ENCODE measurements at places on chromosomes 12 and 14. TPM values are rescaled to one million over a fixed set of nuclear protein-coding genes. Genes with fewer than 3 reads are reported as not detected.

DNA sequence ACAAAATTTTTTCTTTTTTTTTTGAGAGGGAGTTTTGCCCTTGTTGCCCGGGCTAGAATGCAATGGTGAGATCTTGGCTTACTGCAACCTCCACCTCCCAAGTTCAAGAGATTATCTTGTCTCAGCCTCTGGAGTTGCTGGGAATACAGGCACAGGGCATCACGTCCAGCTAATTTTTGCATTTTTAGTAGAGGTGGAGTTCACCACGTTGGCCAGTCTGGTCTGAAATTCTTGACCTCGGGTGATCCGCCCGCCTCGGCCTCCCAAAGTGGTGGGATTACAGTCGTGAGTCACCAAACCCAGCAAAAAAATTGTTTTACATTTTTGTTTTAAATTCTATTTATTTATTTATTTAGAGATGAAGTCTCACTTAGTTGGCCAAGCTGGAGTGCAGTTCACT lies 4.7 kb upstream of the SLC2A14 start:
- no peak overlapping the region for H3K4me3 ChIP-seq
- H3K27ac ChIP-seq = no peak overlapping the region
- no peaks in the 10 kb centered on the region for H3K4me1 ChIP-seq
- H3K36me3 ChIP-seq = no peaks in the 10 kb centered on the region
- no peak for DNase-seq
- H3K27me3 ChIP-seq = no peaks in the 10 kb centered on the region

- no peak overlapping the region for H3K4me3 ChIP-seq
- no peak for DNase-seq
- H3K36me3 ChIP-seq = no peaks in the 10 kb centered on the region
- H3K27me3 ChIP-seq = no peaks in the 10 kb centered on the region
- H3K27ac ChIP-seq = no peak overlapping the region
- H3K4me1 ChIP-seq = no peaks in the 10 kb centered on the region
These were observed 991.4 kb downstream of the NRXN3 start for GRCh38 chr14:79161571-79161970.

DNA sequence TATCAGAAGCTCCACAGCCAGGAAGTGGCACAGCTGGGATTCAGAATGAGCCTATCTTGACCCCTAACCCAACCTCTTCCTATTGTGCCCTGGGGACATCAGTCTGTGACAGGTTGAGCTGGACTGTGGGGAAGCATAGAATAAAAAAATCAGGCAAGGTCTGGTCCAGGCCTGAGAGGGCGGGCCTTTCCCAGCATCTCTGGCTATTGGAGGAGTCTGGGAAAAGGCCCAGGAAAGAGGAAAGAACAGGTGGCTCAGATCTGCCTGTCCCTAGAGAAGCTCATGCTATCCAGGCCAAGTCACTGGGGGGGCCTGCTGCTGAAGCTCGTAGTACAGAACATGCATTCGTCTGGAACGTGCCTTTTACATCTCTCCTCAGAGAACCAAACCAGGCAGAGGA lies 100.5 kb downstream of the PPM1H start:
- no peak overlapping the region for H3K27ac ChIP-seq
- no peaks in the 10 kb centered on the region for H3K36me3 ChIP-seq
- no peaks in the 10 kb centered on the region for H3K27me3 ChIP-seq
- H3K4me3 ChIP-seq = no peak overlapping the region
- DNase-seq = no peak

GRCh38 chr14:75393794-75394193 lies 34.0 kb upstream of the JDP2 start:
- H3K36me3 ChIP-seq = no peaks in the 10 kb centered on the region
- H3K27me3 ChIP-seq = no peaks in the 10 kb centered on the region
- no peak for DNase-seq
- no peak overlapping the region for H3K4me3 ChIP-seq
- H3K27ac ChIP-seq = no peak overlapping the region

DNA sequence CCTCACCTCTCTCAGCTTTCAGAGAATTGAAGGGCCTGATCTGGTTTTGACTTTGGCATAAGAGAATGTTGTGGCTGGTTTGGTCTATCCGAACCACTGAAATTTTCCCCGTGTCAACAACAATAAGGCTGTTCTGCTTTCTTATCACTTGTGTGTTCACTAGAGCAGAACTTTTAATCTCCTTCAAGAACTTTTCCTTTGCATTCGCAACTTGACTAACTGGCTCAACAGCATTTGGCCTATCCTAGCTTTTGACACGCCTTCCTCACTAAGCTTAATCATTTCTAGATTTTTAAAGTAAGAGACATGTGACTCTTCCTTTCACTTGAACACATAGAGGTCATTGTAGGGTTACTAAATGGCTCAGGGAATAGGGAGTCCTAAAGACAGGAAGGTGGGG lies 25.9 kb upstream of the EDDM3A start:
- H3K27me3 ChIP-seq = no peaks in the 10 kb centered on the region
- H3K4me1 ChIP-seq = no peaks in the 10 kb centered on the region
- H3K27ac ChIP-seq = no peak overlapping the region
- H3K4me3 ChIP-seq = no peak overlapping the region
- H3K36me3 ChIP-seq = no peaks in the 10 kb centered on the region
- no peak for DNase-seq

DNA sequence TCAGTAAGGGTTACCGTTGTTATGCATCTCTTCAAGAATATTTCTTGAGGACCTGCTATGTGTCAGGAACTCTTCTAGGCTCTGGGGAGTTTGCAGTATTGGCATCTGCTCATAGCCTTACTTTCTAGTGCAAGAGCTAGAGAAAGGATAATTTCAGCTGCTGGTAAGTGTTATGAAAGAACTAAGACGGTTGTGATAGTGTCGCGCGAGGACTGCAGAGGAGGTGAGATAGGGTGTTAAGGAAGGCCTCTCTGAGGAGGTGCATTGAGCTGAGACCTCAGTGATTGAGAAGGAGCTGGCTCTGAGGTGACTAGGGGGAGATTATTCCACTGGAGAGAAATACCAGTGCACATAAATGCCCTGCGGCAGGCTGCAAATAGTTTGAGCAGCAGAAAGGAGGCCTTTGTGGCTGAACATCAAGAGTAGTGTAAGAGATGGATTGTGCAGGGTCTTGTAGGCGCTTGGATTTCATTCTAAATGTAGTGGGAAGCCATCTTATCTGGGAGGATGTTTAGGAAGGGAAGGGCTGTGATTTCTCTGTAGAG lies 824 bp downstream of the DDX55 start:
- peaks cover 8% of the 10 kb centered on the region for H3K4me1 ChIP-seq
- no peak for DNase-seq
- H3K27ac ChIP-seq = peak overlapping the region; percentile 94

GRCh38 chr12:5923043-5923605 lies 21.9 kb downstream of the ANO2 start:
- no peak overlapping the region for H3K4me3 ChIP-seq
- H3K4me1 ChIP-seq = no peaks in the 10 kb centered on the region
- DNase-seq = no peak
- no peak overlapping the region for H3K27ac ChIP-seq
- H3K36me3 ChIP-seq = no peaks in the 10 kb centered on the region

- H3K4me1 ChIP-seq = no peaks in the 10 kb centered on the region
- H3K4me3 ChIP-seq = no peak overlapping the region
- DNase-seq = no peak
These were observed 503.7 kb downstream of the NRXN3 start for GRCh38 chr14:78673845-78674244.

GRCh38 chr12:52543985-52544883 lies 8.7 kb downstream of the KRT71 start:
- no peaks in the 10 kb centered on the region for H3K4me1 ChIP-seq
- no peak for DNase-seq
- H3K27me3 ChIP-seq = no peaks in the 10 kb centered on the region
- no peak overlapping the region for H3K4me3 ChIP-seq
- peak overlapping the region; percentile 43 for H3K27ac ChIP-seq
- H3K36me3 ChIP-seq = no peaks in the 10 kb centered on the region

- DNase-seq = no peak
- no peaks in the 10 kb centered on the region for H3K27me3 ChIP-seq
- no peaks in the 10 kb centered on the region for H3K4me1 ChIP-seq
- no peaks in the 10 kb centered on the region for H3K36me3 ChIP-seq
- no peak overlapping the region for H3K27ac ChIP-seq
- H3K4me3 ChIP-seq = no peak overlapping the region
These were observed 70.8 kb upstream of the TMCC3 start for GRCh38 chr12:94721173-94721572.

DNA sequence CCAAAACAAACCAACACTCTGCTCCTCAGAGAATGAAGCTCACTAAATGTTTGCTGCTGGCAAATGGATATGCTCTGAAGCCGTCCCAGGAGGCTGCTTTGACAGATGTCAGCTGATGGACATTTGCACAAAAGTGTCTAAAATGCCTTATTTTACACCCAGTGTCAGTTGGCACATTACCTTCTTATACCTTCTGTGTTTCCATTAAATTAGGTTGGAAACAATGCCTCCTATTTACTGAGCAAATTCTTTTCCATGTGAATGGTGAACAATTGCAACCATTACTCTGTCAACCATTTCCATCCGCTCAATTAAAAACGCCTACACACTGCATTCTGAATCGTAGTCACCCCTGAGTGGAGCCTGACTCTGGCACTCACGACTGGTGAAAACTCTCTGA lies 1679.9 kb upstream of the FLRT2 start:
- H3K4me3 ChIP-seq = no peak overlapping the region
- DNase-seq = no peak
- no peaks in the 10 kb centered on the region for H3K36me3 ChIP-seq
- H3K27me3 ChIP-seq = no peaks in the 10 kb centered on the region

GRCh38 chr12:114701104-114701414 lies 17.1 kb upstream of the TBX3 start:
- no peaks in the 10 kb centered on the region for H3K36me3 ChIP-seq
- no peak for DNase-seq
- H3K4me3 ChIP-seq = no peak overlapping the region
- H3K27me3 ChIP-seq = no peaks in the 10 kb centered on the region
- no peaks in the 10 kb centered on the region for H3K4me1 ChIP-seq

DNA sequence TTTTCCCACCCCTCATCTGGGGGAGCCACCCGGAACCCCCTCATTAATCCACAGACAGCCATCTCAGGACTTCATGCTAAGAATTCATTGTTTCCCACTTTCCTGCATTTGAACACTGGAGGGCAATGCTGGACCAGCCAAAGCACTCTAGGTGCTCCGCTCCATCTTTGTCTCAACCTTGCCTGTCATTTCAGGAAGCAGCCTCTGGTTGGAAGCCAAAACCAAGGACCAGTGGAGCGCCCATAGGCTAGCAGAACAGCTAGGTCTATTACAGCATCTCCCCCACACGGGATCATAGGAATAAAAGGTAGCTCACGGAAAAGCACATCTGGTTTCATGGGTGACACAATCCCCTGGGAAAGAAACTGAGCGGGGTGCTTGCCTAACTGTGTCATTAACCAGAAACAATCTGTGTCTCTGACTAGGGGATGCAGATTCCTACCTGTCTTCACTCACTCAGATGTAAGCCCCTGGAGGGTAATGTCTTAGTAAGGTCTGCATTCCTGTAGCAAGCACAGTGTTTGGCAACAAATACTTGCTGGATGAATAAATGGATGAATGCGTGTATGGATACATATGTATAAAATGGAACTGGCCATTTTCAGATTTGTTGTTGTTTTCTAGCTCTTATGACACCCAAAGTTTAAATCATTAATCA lies 197.0 kb downstream of the DAD1 start:
- peak; percentile 39 for DNase-seq
- no peaks in the 10 kb centered on the region for H3K36me3 ChIP-seq
- no peak overlapping the region for H3K27ac ChIP-seq
- no peaks in the 10 kb centered on the region for H3K4me1 ChIP-seq
- no peak overlapping the region for H3K4me3 ChIP-seq

DNA sequence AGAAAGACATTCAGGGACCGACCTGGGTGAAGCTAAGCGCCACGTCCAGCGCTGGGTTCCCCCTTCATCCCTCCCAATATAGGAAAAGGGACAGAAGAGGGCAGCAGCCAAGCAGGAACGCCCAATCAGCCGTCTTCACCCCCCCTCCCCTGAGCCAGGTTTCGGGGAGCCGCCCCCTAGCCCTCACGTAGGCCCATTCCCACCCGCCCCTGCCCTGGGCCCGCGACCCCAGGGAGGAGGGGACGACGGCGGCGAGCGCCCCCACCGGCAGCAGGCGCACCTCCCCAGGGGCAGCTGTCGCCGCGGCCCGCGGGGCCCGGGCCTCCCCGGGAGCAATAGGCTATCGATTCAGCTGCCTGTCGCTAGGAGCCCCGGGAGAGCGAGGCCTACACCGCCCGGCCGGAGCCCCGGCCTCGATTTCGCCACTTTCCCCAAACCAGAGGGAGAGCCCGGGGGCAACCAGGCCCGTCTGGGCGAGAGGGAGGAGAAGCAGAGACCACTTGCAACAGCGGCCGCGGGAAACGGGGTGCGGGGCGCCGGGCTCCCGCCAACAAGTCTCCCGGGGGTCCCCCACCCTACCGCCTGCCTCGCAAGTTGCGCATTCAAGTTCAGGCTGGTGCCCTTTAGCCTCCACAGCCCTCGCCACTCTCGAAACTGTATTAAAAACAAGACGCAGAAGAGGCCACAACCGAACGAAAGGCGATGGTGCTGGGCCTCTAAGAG lies 1.3 kb downstream of the DCAF5 start:
- H3K4me1 ChIP-seq = no peaks in the 10 kb centered on the region
- H3K27ac ChIP-seq = peak overlapping the region; percentile 97
- H3K36me3 ChIP-seq = no peaks in the 10 kb centered on the region
- DNase-seq = peak; percentile 68
- peak overlapping the region; percentile 88 for H3K4me3 ChIP-seq
- H3K27me3 ChIP-seq = no peaks in the 10 kb centered on the region

GRCh38 chr12:7973457-7973825 lies 37.5 kb upstream of the SLC2A3 start:
- no peak for DNase-seq
- H3K27me3 ChIP-seq = no peaks in the 10 kb centered on the region
- H3K27ac ChIP-seq = no peak overlapping the region
- no peak overlapping the region for H3K4me3 ChIP-seq

GRCh38 chr14:77791225-77791600 lies 8.7 kb upstream of the ADCK1 start:
- H3K27me3 ChIP-seq = no peaks in the 10 kb centered on the region
- DNase-seq = no peak
- H3K4me1 ChIP-seq = no peaks in the 10 kb centered on the region
- H3K36me3 ChIP-seq = no peaks in the 10 kb centered on the region
- H3K27ac ChIP-seq = no peak overlapping the region

GRCh38 chr12:100403446-100403845 lies 46.6 kb downstream of the SLC17A8 start:
- no peak overlapping the region for H3K27ac ChIP-seq
- no peak overlapping the region for H3K4me3 ChIP-seq
- no peak for DNase-seq
- no peaks in the 10 kb centered on the region for H3K4me1 ChIP-seq
- H3K36me3 ChIP-seq = no peaks in the 10 kb centered on the region
- H3K27me3 ChIP-seq = no peaks in the 10 kb centered on the region

GRCh38 chr14:68539241-68539737 lies 253.6 kb downstream of the ZFP36L1 start:
- DNase-seq = no peak
- H3K4me1 ChIP-seq = peaks cover 6% of the 10 kb centered on the region
- H3K27ac ChIP-seq = no peak overlapping the region
- H3K36me3 ChIP-seq = no peaks in the 10 kb centered on the region
- no peak overlapping the region for H3K4me3 ChIP-seq
- H3K27me3 ChIP-seq = no peaks in the 10 kb centered on the region

LALBA gene
- total RNA-seq = not detected

CDH24 gene
- total RNA-seq = 5.2 TPM

PMCH gene
- total RNA-seq = not detected

PLEKHD1 gene
- total RNA-seq = under 0.01 TPM
